ENCODE measurements at places on chromosomes 1 and 21.
A peak's percentile ranks its signal among the peaks of the same experiment; 100 is the strongest.

DNA sequence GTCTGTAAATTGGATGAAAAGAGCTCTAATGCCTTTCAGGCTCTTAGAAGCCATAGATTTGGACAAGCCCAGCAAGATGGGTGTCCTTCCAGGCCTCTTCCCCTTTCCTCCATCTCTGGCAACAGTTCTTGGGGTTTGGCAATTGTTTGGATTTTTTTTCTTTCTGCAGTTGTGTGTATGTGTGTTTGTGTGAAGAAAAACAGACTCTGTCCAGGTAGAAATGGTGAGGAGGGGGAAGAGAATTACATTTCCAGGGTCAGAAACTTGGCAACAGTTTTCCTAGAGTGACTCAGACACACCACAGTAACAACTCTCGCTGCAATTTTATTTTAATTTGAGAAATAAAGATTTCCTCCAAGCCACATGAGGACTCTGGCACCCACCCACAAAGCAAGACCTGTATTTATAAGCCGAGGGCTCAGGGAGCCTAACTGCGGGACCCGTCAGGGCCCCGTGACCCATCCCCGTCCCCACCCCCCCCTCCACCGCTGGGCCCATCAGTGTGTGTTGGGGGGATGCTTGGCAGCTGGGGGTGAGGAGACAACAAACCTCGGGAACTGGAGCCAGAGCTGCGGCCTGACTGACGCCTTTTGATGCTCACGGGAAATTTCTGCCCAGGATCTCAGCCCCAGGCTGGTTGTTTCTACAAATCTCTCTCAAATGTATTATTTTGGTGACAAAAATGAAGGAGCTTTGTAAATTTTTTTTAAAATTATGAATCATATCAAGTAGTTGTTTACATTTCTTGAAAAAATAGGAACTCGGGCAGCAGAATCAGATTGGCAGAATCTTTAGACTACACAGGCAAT, 4.4 kb downstream of the TMEM200B start:
- no peak for DNase-seq

GRCh38 chr1:23444104-23444533, 19.6 kb upstream of the TCEA3 start:
- peak; percentile 93 for DNase-seq

DNA sequence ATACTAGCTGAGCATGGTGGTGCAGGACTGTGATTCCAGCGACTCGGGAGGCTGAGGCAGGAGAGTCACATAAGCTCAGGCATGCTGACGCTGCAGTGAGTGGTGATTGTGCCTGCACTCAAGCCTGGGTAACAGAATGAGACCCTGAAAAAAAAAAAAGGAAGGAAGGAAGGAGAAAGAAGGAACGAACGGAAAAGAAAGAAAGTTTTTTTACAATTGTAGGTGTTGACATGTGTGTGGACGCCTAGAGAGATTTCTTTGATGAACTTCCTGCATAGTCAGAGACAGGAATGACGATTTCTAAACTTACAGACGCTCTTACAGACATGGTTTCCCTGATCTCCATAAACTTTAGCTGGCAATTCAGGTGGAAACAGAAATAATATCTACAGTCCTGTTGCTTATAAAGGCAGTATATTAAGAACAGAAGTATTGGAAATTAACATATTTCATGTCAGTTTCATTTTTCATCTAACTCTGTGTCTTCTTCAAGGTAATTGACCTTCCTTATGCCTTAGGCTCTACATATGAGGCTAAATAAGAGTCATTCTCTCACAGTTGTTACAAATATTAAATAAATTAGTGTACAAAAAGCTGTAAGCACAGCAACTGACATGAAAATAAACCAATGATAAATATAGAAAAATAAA, 4.1 kb downstream of the SAMSN1 start:
- DNase-seq = no peak

- no peak for DNase-seq
Observed at GRCh38 chr1:243388276-243388675, 132.4 kb downstream of the SDCCAG8 start.

GRCh38 chr1:170819781-170820180, 115.6 kb upstream of the MROH9 start:
- DNase-seq = no peak

DNA sequence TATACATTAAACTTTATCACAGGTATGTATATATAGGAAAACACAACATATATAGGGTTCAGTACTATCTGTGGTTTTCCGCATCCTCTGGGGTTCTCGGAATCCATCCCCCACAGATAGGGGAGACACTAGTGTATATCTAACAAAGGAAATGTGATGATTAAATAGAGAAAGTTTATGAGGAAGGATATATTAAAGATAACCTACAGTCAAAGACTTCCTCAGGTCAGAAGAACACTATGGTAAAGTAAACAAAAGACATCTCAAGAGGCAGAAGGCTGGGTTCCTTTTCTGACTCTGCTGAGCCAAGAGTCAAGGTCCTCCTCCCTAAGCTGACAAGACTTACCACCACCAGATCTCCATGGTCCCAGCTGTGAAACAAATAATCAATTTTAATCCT, 12.1 kb downstream of the USP24 start:
- no peak for DNase-seq

DNA sequence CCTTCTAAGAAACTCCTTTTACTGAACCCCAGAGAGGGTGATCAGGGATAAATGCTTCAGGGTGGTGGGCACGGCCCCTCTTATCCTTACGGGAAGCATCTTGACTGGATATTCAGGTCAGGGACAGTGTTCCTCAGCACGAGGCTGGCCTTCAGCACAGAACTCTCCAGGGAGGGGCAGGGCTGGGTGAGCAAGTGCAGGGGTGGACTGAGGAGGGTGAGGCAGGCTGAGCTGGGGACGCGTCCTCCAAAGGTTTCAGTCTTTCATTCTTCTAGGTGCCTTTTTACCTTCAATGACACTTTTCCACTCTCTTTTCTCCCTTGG, 52.3 kb downstream of the RASSF5 start:
- DNase-seq = no peak

Data from GM03348 (cell line).